ENCODE measurements at places on chromosomes 5 and 9.

GRCh38 chr5:122296871-122297270 is 15.2 kb upstream of the SNCAIP start:
- no peak for DNase-seq

DNA sequence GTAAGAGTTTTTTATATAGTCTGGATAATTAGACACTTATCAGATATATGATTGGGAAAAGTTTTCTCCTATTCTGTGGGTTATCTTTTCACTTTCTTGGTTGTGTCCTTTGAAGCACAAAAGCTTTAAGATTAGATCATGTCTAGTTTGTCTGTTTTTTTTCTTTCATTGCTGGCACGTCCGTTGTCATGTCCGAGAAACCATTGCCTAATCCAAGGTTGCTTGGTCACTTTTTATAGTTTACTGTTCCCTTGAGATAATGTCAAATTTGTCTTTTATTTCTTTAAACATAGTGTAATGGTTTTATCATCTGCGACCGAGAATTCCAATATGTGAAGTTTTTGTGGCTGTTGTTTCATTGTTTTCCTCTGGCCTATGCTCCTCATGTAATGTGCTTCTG is 28.8 kb downstream of the GARNL3 start:
- no peak for DNase-seq

GRCh38 chr5:54803471-54804011 is 181.9 kb downstream of the ESM1 start:
- no peak for DNase-seq

GRCh38 chr9:79974806-79975422 is 403.1 kb downstream of the TLE4 start:
- no peak for DNase-seq

GRCh38 chr5:24226479-24226878 is 418.3 kb downstream of the CDH10 start:
- DNase-seq = no peak

- no peak for DNase-seq
These were observed 47.4 kb downstream of the SPEF2 start for GRCh38 chr5:35665096-35665495.

All from CD4-positive, alpha-beta T cell treated with Interferon alpha-2 for 1 hour (primary cell).